ENCODE measurements at places on chromosomes 4 and X.

DNA sequence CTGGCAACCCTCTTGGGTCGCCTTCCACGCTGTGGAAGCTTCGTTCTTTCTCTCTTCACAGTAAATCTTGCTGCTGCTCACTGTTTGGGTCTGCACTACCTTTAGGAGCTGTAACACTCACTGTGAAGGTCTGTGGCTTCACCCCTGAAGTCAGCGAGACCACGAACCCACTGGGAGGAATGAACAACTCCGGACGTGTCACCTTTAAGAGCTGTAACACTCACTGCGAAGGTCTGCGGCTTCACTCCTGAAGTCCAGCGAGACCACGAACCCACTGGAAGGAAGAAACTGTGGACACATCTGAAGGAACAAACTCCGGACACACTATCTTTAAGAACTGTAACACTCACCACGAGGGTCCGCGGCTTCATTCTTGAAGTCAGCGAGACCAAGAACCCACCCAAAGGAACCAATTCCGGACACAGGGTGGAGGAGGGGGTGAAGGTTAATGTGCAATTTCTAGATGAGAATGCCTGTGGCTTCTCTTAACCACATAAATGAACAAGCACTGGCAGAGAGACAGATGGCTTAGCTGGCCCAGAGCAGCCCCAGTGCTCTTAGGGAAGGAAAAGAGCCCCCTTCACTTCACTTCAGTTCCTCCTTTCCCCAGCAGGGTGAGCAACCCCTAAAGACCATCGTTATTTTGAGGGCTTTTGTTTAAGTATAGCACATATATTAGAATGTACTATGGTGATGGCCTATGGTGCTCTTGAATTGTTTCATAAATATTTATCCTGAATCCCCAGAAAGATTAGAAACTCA lies 73.0 kb downstream of the LUZP4 start:
- no peaks in the 10 kb centered on the region for H3K27me3 ChIP-seq
- H3K36me3 ChIP-seq = peaks cover 2% of the 10 kb centered on the region
- H3K4me1 ChIP-seq = peaks cover 42% of the 10 kb centered on the region
- H3K4me3 ChIP-seq = no peak overlapping the region

DNA sequence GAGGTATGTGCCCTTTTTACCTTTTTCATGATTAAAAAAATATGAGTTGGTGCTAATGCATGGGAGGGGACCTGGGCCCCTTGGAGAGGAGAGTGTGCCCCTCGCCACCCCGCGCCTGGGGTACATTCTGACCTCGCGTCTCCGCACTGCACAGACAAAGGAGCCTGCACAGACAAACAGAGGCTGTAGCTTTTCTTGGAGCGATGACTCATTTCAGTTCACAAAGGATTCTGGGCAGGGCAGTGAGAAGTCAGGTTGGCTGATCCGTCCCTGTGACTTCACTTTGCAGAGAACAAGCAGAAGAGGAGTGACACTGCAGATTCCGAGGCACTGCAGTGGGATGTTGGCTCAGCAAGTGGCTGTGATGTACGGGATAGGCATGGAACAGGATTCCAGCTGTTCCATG lies 82.9 kb downstream of the STOX2 start:
- no peak overlapping the region for H3K27ac ChIP-seq
- peaks cover 3% of the 10 kb centered on the region for H3K36me3 ChIP-seq
- DNase-seq = peak; percentile 53
- H3K27me3 ChIP-seq = no peaks in the 10 kb centered on the region
- H3K4me1 ChIP-seq = peaks cover 2% of the 10 kb centered on the region

DNA sequence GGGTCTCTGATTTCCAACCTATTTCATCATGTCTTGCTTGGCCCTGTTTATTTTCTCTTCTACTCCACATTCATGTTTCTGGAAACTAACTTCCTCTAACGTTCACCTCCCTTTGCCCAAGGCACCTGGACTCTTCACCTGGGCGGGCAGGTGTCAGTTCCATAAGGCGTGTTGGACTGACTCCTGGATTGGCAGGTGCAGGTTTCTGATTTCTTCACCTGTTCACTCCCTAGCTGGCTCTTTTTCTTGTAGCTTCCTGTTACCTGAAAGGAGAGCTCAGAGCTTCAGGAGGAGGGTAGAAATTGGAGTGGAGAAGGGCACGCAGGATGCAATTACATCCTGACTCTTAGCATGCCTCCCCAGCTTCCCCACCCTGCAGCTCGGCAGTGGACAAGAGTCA lies 350.8 kb upstream of the KLF3 start:
- no peak for DNase-seq
- H3K27me3 ChIP-seq = no peaks in the 10 kb centered on the region
- H3K36me3 ChIP-seq = no peaks in the 10 kb centered on the region
- H3K4me1 ChIP-seq = peaks cover 40% of the 10 kb centered on the region

- H3K27me3 ChIP-seq = no peaks in the 10 kb centered on the region
- H3K36me3 ChIP-seq = no peaks in the 10 kb centered on the region
- no peak for DNase-seq
- H3K4me3 ChIP-seq = no peak overlapping the region
- no peaks in the 10 kb centered on the region for H3K4me1 ChIP-seq
These were observed 229.2 kb downstream of the GBA3 start for GRCh38 chr4:22921936-22922335.

- peaks cover 32% of the 10 kb centered on the region for H3K36me3 ChIP-seq
- DNase-seq = no peak
- H3K4me3 ChIP-seq = peak overlapping the region; percentile 72
- H3K27me3 ChIP-seq = peaks cover 62% of the 10 kb centered on the region
- H3K27ac ChIP-seq = no peak overlapping the region
- peaks cover 21% of the 10 kb centered on the region for H3K4me1 ChIP-seq
These were observed 3.3 kb upstream of the ZNF518B start for GRCh38 chr4:10460313-10461047.

GRCh38 chrX:81301877-81302276 lies 100.0 kb downstream of the SH3BGRL start:
- no peak for DNase-seq
- no peak overlapping the region for H3K27ac ChIP-seq
- H3K36me3 ChIP-seq = peaks cover 7% of the 10 kb centered on the region
- H3K4me1 ChIP-seq = no peaks in the 10 kb centered on the region
- no peaks in the 10 kb centered on the region for H3K27me3 ChIP-seq

DNA sequence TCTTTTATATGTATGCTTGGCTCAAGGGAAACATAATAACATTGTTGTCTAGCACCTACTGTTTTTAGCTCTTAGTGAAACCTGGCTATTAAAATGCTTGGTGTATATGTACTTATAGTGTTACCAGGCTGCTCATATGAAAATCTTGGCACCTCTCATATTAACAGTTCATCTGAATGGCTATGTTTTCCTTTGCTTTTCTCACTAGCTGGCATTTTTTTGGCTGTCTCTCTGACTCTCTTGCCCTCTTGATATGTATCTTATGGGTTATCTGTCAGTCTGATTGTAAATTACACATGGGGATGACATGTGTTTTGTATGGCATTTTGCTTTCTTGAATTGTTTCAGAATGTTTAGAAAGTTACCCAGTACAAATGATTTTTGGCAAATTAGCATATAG lies 158.0 kb downstream of the ARHGAP24 start:
- no peaks in the 10 kb centered on the region for H3K27me3 ChIP-seq
- no peak for DNase-seq
- peaks cover 9% of the 10 kb centered on the region for H3K36me3 ChIP-seq
- H3K27ac ChIP-seq = no peak overlapping the region

GRCh38 chr4:88018466-88018865 lies 11.0 kb downstream of the PKD2 start:
- H3K4me1 ChIP-seq = peaks cover 27% of the 10 kb centered on the region
- H3K36me3 ChIP-seq = peaks cover 17% of the 10 kb centered on the region
- H3K27me3 ChIP-seq = no peaks in the 10 kb centered on the region
- DNase-seq = no peak

DNA sequence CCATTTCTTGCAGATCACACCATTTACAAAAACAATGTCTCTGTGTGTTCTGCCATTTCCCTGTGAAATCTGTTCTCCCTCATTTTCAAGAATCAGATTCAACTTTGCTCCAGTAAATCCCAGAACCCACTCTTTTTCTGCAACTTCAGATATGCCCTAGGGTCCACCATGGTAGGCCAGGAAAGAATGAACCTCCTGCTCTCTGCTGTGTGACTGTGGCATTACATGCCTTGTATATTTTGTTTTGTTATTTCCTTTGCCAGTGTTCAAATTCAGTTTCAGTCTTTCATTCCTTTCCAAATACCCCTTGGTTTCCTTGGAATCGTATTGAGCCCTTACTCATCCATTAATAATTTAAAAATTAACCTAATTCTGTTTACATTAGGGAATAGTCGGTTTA lies 290.2 kb upstream of the VCX start:
- H3K27ac ChIP-seq = no peak overlapping the region
- H3K4me1 ChIP-seq = peaks cover 19% of the 10 kb centered on the region
- no peak overlapping the region for H3K4me3 ChIP-seq
- H3K27me3 ChIP-seq = no peaks in the 10 kb centered on the region
- no peak for DNase-seq

- H3K4me1 ChIP-seq = no peaks in the 10 kb centered on the region
- DNase-seq = no peak
- peaks cover 9% of the 10 kb centered on the region for H3K36me3 ChIP-seq
- no peaks in the 10 kb centered on the region for H3K27me3 ChIP-seq
- no peak overlapping the region for H3K4me3 ChIP-seq
- no peak overlapping the region for H3K27ac ChIP-seq
These were observed 504.0 kb downstream of the MAGEE1 start for GRCh38 chrX:76931518-76931917.

GRCh38 chr4:56440983-56441382 lies 4.9 kb downstream of the PAICS start:
- H3K4me1 ChIP-seq = peaks cover 46% of the 10 kb centered on the region
- H3K36me3 ChIP-seq = peaks cover 6% of the 10 kb centered on the region
- H3K27ac ChIP-seq = no peak overlapping the region
- DNase-seq = no peak
- no peaks in the 10 kb centered on the region for H3K27me3 ChIP-seq

GRCh38 chr4:2330091-2331042 lies 68.5 kb upstream of the MXD4 start:
- no peak overlapping the region for H3K4me3 ChIP-seq
- no peaks in the 10 kb centered on the region for H3K4me1 ChIP-seq
- H3K36me3 ChIP-seq = no peaks in the 10 kb centered on the region
- H3K27ac ChIP-seq = no peak overlapping the region
- H3K27me3 ChIP-seq = peaks cover 17% of the 10 kb centered on the region

DNA sequence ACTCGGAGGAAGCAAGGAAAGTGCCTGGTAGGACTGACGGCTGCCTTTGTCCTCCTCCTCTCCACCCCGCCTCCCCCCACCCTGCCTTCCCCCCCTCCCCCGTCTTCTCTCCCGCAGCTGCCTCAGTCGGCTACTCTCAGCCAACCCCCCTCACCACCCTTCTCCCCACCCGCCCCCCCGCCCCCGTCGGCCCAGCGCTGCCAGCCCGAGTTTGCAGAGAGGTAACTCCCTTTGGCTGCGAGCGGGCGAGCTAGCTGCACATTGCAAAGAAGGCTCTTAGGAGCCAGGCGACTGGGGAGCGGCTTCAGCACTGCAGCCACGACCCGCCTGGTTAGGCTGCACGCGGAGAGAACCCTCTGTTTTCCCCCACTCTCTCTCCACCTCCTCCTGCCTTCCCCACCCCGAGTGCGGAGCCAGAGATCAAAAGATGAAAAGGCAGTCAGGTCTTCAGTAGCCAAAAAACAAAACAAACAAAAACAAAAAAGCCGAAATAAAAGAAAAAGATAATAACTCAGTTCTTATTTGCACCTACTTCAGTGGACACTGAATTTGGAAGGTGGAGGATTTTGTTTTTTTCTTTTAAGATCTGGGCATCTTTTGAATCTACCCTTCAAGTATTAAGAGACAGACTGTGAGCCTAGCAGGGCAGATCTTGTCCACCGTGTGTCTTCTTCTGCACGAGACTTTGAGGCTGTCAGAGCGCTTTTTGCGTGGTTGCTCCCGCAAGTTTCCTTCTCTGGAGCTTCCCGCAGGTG lies 637 bp downstream of the AR start:
- H3K4me3 ChIP-seq = peak overlapping the region; percentile 93
- H3K27ac ChIP-seq = no peak overlapping the region
- DNase-seq = peak; percentile 5
- no peaks in the 10 kb centered on the region for H3K36me3 ChIP-seq
